NCI-H1105 treated with DMSO at 0.1 percent for 48 hours (cell line): ENCODE measurements at places on chromosomes 1 and 21.

DNA sequence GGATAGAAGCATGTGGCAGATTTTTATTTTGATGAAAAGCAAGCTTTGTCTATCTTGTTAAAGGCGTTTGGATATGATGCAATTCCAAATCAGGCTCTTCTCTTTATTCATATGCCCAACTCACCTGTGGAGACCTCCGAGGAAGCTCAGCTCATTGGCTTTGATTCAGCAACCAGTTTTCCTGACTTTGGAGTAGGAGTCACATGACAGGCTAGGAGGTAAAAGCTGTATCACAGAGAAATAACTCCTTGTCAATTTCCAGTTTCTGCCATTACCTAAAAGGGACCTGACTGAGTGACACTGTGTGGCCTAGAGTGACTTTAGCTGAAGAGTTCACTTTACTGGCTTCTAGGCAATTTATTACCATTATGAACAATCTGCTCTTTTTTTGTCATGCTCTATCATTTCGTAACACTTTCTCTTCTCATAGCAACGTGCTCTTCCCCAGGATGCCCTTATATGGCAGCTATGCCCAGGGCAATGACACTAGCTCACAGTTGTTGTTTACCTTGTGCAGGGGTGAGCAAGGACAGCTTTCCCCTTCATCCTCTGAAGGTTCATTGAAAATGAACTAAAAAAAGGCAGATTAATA is 107.2 kb downstream of the KCNK1 start:
- peak; percentile 1 for DNase-seq

- DNase-seq: no peak
Observed at GRCh38 chr1:193355178-193355577, 168.8 kb upstream of the B3GALT2 start.

DNA sequence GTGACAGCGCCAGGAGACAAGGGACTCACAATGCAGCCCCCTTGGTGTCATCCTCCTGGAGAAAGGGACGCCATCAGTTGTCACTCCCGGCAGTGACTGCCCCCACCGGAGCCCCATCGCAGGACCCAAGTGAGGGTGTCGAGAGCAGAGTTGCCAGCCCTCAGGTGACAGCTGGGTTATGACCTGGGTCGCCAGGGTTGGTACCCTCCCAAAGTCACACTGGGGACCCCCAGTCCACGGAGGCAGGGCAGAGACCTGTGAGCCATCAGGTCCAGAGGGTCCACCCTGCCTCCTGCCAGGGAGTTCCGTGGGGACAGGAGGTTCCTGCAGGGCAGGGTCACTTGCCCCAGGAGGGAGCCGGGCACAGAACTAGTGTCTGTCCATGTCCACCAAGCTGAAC is 78.2 kb upstream of the IFFO2 start:
- DNase-seq: no peak

GRCh38 chr1:168136709-168137514 is at the start of gene GPR161:
Gene GPR161, minus strand, starts transcription at chr1:168136930. Its CDS starts 32,080 bp downstream, at chr1:168104850.
- peak; percentile 47 for DNase-seq

DNA sequence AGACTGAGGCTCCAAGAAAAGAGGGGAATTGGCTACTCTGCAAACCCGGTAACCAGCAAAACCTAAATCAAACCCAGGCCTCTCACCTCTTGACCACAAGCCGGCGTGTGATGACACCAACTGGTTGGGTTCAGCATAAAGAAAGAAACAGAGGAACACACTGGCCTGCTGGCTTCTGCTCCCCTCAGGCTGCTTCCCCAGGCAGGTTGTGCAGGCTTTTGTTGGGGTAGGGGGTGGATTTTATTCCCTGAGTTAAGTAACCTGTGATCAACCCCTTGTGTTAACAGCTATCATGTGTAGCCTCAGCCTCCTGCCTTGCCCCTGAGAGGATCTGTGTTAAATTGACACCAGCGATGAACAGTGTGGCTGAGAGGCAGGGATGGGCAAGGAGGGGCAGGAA is 111.6 kb upstream of the ZBTB40 start:
- no peak for DNase-seq
